ENCODE measurements at places on chromosomes 13 and 19.

DNA sequence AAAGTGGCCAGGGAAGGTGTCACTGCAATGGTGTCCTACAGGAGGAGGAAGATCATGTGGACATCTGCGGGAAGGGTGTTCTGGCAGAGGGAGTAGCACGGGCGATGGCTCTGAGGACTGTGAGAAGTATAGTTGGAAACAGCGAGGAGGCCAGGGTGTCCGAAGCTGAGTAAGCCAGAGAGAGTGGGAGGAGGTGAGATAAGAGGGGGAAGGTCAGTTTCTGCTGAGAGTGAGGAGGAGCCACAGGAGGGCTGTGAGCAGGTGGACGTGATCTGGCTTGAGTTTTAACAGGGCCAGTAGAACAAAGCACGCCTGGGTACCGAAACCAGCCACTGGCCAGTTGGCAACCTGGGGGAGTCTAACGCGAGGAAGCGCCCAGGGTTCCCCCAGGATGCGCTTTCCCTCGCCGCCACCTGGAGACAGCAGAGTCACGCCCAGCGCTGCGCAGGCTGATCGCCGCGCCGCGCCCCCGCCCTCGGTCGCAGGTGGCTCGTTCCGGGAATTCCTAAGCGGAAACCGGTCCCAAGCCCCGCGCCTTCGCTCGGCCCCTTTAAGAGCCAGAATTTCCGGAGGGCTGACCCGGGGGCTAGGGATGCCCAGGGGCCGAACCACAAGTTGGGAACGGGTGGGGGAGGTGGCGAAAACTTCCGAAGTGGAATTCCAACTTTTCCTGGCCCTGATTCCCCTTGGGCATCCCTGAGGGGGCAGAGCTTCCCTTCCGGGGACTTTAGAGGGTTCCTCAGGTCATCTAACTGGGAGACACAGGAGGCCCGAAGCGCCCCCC, 1.1 kb upstream of the LSR start:
- H3K4me3 ChIP-seq: peak overlapping the region; percentile 68
- H3K4me1 ChIP-seq: no peaks in the 10 kb centered on the region

- no peak overlapping the region for H3K27ac ChIP-seq
- no peaks in the 10 kb centered on the region for H3K27me3 ChIP-seq
- no peak overlapping the region for H3K4me3 ChIP-seq
- H3K4me1 ChIP-seq: peaks cover 8% of the 10 kb centered on the region
- no peak for DNase-seq
These were observed 69.8 kb upstream of the RGCC start for GRCh38 chr13:41387576-41387975.

- DNase-seq: no peak
- no peaks in the 10 kb centered on the region for H3K36me3 ChIP-seq
- no peaks in the 10 kb centered on the region for H3K4me1 ChIP-seq
- no peak overlapping the region for H3K4me3 ChIP-seq
- no peaks in the 10 kb centered on the region for H3K27me3 ChIP-seq
These were observed 1208.3 kb downstream of the PCDH9 start for GRCh38 chr13:66021846-66022245.

DNA sequence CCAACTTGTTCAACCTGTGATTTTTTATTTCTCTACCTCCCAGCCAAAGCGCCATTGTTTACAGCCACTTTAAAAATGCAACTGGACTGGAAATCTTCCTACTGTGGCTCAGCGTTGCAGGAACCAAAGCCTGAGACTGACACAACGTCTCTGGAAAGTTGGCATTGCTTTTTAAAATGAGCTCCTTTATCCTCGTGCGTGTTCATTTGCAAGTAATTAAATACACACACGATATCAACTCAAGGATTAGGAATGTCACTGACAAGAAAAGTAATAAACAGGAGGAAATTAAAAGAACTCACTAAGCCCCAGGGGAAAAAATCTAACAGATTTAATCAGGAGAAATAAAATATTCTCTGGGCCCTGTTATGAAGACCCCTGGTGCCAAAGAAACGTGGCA, 184.6 kb upstream of the IRS2 start:
- no peak overlapping the region for H3K27ac ChIP-seq
- no peak overlapping the region for H3K4me3 ChIP-seq
- no peaks in the 10 kb centered on the region for H3K36me3 ChIP-seq
- no peaks in the 10 kb centered on the region for H3K4me1 ChIP-seq
- DNase-seq: no peak

DNA sequence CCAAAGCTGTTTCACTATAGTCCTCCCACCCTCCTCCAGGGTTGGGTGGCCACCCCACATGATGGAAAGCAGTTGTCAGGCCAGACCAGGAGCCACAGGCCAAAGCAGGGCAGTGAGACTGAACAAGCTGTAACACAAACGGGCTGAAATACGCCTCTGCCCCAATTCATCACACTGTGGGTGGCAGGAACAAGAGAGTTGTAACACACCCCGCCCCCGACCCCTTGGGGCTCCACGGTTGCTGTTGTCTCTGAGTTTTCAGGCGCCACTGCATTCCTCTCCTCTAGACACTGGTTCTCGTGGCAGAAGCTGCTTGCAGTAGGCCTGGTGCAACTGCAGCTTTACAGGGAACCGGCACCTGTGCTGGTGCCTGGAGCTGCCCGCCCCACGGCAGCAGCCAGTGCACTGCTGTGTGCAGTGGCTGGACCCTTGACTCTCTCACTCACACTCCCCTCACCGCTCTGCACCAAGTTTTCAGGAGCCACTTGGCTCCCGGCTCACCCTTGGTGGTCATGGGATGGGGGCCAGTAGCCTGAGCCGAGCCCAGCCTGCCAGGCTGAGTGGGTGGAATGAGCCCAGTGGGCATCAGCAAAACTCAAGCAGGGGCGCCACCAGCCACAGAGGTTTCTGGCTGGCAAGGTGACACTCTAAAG, 1314.5 kb upstream of the MIR17HG start:
- H3K27me3 ChIP-seq: no peaks in the 10 kb centered on the region
- no peak for DNase-seq
- H3K36me3 ChIP-seq: no peaks in the 10 kb centered on the region
- no peak overlapping the region for H3K4me3 ChIP-seq
- H3K27ac ChIP-seq: no peak overlapping the region

DNA sequence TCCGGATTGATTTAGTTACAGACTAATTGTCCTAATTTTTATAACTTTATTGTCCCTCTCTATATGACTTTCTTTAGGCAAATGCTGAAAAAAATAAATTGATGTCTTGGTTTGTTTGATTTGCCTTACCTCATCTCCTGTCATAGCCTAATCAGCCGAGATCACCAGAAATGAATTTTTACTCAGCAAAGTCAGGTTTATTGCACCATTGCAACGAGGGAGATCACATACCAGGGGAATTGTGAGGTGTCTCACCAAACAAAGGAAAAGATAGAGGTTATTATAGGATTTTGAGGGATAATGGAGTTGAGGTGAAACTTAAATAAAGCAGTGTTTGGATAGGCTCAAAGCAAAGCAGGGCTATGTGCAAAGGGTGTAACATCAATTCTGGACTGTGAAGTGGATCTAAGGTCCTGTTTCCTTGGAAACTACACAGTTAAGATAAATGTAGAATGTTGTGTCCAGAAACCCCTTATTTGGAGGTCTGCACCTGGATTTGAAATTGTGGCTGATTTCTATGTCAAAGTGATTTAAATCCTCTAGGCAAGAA, 372.6 kb downstream of the OXGR1 start:
- H3K27me3 ChIP-seq: no peaks in the 10 kb centered on the region
- no peak overlapping the region for H3K27ac ChIP-seq

GRCh38 chr19:36032251-36033104, at the start of gene CLIP3:
Gene CLIP3, minus strand, starts transcription at chr19:36032873. Its CDS starts 516 bp downstream, at chr19:36032357.
- H3K27me3 ChIP-seq: no peaks in the 10 kb centered on the region
- no peak for DNase-seq
- H3K4me3 ChIP-seq: peak within 1 kb of the TSS; percentile 65

DNA sequence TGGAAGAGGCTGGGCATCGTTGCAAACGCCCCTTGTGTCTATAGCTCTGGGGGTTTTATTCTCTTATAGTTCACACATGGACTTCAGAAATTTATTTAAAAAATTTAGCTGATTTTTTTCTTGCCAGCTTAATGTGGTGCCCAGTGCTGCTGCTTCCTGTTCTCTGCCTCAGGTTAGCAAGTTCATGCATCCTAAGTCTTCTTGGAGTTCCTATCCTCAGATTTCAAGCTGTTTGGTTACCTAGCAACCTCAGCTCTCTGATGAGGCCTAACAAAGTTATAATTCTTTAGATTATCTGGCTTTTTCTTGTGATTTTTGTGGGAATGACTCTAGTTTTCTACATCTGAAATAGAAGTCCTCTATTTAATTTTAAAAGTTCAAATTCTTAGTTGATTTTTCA, 250.9 kb downstream of the MAB21L1 start:
- H3K4me1 ChIP-seq: no peaks in the 10 kb centered on the region
- DNase-seq: no peak
- no peaks in the 10 kb centered on the region for H3K27me3 ChIP-seq
- H3K27ac ChIP-seq: no peak overlapping the region
- no peak overlapping the region for H3K4me3 ChIP-seq

DNA sequence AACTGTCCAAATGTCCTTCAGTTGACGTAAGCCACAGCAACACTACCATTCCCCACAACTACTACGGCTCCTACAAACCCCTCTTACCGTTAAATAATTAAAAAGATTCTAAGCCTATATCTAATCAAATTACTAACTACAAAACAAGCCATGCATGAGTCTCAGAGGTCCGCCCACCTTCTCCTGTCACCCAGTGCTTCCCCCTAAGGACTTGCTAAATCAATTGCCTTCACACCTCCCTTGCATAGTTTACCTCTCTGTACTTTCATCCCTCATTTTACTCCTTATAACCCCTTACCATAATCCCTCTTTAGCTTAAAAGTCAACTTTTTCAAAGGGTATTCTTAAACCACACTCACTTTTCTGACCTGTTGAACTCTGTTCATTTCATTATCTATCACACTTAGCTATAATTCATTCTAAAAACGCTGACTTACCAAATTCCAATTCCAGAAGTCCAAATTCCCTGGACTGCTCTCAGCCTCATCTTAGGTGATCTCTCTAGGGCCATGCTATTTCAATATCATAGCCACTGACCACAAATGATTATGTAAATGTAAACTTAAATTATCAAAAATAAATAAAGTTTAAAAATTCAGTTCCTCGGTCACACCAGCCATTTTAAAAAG, 187.8 kb downstream of the DIAPH3 start:
- no peak for DNase-seq
- H3K4me1 ChIP-seq: no peaks in the 10 kb centered on the region
- no peaks in the 10 kb centered on the region for H3K27me3 ChIP-seq
- no peak overlapping the region for H3K27ac ChIP-seq
- H3K4me3 ChIP-seq: no peak overlapping the region
- no peaks in the 10 kb centered on the region for H3K36me3 ChIP-seq

- peaks cover 77% of the 10 kb centered on the region for H3K4me1 ChIP-seq
- H3K36me3 ChIP-seq: peaks cover 27% of the 10 kb centered on the region
- no peaks in the 10 kb centered on the region for H3K27me3 ChIP-seq
- DNase-seq: no peak
- H3K27ac ChIP-seq: peak overlapping the region; percentile 96
- peak overlapping the region; percentile 99 for H3K4me3 ChIP-seq
These were observed 2.0 kb downstream of the DAZAP1 start for GRCh38 chr19:1409204-1410005.

DNA sequence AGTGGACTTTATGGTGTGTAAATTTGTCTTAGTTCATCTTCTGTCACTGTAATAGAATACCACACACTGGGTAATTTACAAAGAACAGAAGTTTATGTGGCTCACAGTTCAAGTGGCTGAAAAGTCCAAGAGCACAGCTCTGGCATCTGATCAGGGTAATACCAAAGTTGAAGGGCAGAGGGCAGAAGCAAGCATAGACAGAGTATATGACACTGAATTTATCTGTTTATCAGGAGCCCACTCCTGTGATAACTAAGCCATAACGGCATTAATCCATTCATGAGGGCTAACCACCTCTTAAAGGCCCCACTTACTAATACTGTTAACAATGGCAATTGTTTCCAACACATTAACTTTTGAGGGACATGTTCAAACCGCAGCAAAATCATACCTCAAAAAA, 4.0 kb upstream of the RFXAP start:
- peaks cover 10% of the 10 kb centered on the region for H3K4me1 ChIP-seq
- H3K36me3 ChIP-seq: no peaks in the 10 kb centered on the region
- no peak overlapping the region for H3K27ac ChIP-seq

GRCh38 chr13:65656740-65657329, 1573.3 kb downstream of the PCDH9 start:
- DNase-seq: no peak
- no peak overlapping the region for H3K4me3 ChIP-seq
- no peaks in the 10 kb centered on the region for H3K27me3 ChIP-seq
- no peaks in the 10 kb centered on the region for H3K36me3 ChIP-seq
- H3K4me1 ChIP-seq: no peaks in the 10 kb centered on the region

DNA sequence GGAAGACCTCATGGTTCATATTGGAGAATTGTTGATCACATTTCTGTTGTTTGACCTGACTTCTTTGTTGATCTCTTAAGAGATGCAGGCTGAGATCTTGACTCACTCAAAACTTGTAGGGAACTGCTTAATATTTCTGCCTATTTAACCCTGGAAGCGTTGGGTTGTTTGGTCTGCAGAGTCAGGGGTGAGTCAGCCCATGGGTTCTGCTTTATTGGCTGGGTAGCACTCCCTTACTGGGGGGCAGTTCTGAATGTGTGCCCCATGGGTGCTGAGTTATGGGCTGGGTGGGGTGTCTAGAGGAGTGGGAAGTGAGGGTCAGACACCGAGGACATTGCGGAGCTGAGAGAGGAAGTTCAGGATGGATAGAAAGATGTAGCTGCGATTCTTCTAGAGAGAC, 87.9 kb downstream of the LRCH1 start:
- H3K4me3 ChIP-seq: no peak overlapping the region
- no peak for DNase-seq
- H3K27ac ChIP-seq: peak overlapping the region; percentile 41

DNA sequence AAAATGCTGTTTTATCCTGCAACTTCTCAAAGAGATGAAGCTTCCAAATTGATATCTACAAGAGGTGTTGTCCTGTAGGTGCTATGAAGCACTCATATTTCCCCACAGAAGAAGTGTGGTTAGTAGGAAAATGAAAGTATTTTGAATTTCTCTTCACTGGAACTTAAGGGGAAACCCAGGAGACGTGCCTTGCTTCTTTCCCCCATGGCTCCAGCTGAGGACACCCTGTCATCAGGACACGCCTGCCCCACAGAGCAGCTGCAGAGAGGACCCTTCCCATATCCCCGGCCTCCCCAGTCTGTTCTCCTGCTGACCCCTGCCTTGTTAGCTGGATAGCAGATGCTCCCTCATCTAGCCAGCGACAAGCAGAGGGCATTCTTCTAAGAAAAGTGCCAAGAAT, 371.3 kb downstream of the COG6 start:
- H3K27me3 ChIP-seq: no peaks in the 10 kb centered on the region
- no peak overlapping the region for H3K27ac ChIP-seq
- H3K4me3 ChIP-seq: no peak overlapping the region
- no peaks in the 10 kb centered on the region for H3K36me3 ChIP-seq
- H3K4me1 ChIP-seq: no peaks in the 10 kb centered on the region
- DNase-seq: no peak

DNA sequence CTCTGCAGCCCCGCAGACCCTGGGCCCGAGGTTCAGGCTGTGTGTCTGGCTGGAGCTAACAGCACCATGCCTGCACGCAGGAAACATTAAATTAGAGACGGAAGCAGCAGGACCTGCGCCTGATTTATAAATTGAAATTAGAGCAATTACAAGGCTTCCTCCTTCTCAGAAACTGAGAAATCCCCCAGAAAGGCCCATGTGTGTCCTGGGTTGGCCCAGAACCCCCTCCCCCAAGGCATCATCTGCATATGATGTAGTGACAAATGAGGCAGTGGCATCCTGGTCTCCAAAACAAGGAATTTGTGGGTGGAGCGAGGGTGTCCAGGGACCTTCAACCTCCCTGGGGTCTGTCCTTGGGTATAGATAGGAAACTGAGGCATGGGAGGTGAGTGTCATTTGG, 27.2 kb upstream of the SEMA6B start:
- H3K36me3 ChIP-seq: no peaks in the 10 kb centered on the region
- no peak overlapping the region for H3K27ac ChIP-seq
- peaks cover 58% of the 10 kb centered on the region for H3K27me3 ChIP-seq
- peaks cover 14% of the 10 kb centered on the region for H3K4me1 ChIP-seq
- no peak overlapping the region for H3K4me3 ChIP-seq

Measured in stomach (tissue), 19 donors.